Fibroblast of lung (primary cell): ENCODE measurements at places on chromosomes 4 and X. TPM values are rescaled to one million over a fixed set of nuclear protein-coding genes. Genes with fewer than 3 reads are reported as not detected.

FGF13 gene
- total RNA-seq = 4.6 and 9.6 TPM in 2 replicates

SSX4 gene
- not detected in 2 replicates for total RNA-seq

CNGA1 gene
- not detected in 2 replicates for total RNA-seq

XAGE2 gene
- not detected in 2 replicates for total RNA-seq

USP26 gene
- not detected in 2 replicates for total RNA-seq

TMEM255A gene
- total RNA-seq = under 0.01 TPM in 2 replicates
